ENCODE measurements at places on chromosomes 7 and 10.

- DNase-seq: no peak
Observed at GRCh38 chr7:13874783-13875182, 114.7 kb downstream of the ETV1 start.

GRCh38 chr7:33511778-33512177 lies 382.4 kb downstream of the BBS9 start:
- DNase-seq: no peak

DNA sequence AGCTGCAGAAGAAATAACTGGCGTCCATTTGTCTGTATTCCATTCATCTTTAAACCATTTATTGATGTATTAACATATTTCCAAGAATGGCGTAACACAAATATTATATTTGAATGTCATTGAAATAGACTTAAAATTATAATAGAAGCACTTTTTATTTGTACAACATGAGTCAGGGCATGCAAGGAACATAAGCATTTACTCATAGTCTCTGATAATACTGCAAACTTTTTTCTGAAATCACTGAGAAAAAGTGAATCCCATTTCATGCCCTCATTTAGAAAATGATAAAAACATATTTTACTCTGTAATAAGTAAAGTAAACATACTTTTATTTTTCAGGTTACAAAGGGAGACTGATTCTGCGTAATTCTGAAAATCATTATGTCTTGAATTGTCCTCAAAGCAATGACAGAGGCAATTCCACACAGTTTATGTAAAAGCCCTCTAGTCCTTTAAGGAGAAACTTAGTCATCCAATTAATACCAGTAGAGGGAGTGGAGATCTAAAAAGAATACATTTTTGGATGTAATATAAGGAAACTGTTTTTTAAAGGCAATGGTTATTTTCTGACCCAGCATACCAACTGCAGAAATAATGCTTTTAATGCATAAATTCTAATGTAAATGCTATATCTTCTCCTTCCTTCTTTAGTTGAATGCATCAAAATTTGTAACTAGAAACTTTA lies 58.1 kb downstream of the AGMO start:
- DNase-seq: no peak

DNA sequence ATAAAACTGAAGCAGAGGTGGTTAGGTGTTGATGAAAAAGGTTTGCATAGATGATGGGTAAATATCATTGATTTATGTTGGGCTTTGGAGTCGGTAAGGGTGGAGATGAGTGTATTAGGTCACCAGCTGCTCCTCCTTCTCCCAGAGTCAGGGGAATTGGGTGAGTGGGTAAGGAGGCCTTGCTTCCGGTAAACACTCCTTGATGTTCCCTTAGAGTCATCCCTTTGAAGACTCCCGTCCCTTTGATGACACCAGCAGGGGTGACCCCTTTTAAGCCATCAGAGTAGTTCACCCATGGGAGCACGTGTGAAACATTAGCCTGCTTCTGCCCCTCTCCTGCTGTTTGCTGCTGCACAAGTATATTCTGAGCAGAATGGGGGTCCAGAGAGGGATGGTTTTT lies 92.2 kb upstream of the DKK1 start:
- no peak for DNase-seq

DNA sequence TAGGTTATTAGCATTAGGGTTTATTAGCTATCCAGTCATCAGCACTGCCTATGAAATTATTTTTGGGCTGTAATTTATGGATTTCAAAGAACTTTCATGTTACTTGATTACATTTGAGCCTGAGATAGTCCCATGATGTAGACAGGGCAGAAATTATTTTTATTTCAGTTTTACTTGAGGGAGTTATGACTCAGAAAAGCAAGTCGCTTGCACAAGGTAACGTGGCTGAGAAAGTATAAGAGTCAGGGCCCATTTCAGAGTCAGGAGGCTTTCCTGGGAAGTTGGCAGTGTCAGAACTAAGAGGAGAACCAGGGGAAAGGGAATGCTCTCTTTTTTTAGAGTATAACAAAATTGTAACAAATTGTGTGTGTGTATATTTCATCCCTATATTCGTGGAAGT lies 16.5 kb downstream of the GATA3 start:
- no peak for DNase-seq

- DNase-seq: no peak
Observed at GRCh38 chr10:69815104-69815503, 13.4 kb downstream of the COL13A1 start.

DNA sequence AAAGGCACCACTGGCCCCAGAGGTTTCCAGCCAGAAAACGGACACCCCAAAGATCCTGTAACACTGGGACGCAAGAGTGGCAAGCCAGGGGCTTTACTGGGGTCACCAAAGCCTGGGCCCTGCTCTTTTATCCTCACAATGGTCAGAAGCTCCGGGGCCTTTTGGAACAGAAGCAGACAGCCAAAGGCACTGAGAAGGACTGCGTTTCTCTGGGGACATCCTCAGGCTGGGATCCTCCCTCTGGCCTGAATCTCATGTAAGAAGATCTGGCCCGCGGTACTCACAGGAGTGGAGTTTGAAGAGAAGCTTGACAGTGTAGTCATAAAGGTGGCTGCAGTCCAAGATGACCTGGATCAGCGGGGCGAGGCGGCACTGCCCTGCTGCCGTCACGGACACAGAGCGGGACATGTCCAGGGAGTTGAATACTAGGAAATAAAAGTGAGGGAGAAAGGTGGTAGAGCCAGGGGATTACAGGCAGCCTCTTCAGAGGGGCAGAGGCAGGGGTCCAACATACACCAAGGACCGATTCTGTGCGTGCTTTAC lies 81.4 kb downstream of the SPDYE5 start:
- no peak for DNase-seq

GRCh38 chr7:85030893-85031292 lies 156.0 kb downstream of the SEMA3D start:
- DNase-seq: peak; percentile 60

DNA sequence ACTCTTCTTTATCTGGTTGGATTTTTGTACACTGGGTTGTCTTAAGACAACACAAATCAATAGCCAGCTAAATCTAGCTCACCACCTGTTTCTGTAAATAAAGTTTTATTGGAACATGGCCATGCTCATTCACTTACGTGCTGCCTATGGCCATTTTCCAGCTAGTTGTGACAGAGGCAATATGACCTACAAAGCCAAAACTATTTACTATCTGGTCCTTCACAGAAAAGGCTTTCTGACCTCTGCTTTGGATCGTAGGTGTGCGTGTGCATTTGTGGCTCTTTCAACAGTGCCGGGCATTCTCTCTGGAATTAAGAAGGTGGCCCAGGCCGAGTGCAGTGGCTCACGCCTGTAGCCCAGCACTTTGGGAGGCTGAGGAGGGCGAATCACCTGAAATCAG lies 45.5 kb downstream of the NRAP start:
- no peak for DNase-seq

DNA sequence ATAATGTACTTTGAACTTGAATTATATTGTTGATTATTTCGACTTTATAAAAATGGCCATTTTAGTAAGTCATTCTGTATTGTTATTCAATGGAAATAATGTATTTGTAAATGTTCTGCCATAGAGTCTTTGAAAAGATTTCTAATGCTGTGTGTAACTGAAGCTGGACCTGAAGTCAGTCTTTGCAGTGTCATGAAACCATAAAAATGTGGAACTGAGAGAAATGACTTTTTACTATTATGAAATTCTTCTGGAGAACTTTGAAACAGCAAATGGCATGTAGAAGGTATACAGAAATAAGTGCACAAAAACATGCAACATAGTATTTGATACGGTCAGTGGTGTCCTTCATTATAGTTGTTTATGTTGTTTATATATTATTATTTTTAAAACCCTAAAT lies 59.7 kb upstream of the ADRA2A start:
- DNase-seq: no peak

GRCh38 chr7:112036071-112036470 lies 170.1 kb downstream of the DOCK4 start:
- no peak for DNase-seq

DNA sequence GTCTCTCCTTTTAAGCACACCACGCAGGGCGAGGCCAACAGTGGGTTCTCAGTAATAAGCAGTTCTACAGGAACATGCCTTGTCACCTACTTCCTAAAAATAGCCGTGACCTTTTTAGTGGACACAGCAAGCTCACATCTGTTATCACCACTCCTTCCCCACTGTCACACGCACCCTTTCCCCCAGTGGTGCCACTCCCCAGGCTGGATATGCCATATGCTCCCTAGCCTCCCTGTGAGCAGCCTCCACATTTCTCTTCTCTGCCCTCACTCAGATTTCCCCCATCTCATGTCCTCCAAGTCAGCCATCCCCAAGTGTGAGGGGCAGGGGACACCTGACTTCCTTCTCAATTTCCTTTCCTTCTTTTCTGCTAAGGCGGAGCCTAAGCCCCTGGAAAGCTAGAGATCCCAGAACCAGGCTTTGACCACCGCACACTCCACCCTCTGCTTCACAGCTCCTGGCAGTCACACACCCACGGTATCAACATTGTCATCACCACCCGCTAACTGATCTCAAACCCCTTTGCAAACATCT lies 3.7 kb downstream of the ANXA11 start:
- DNase-seq: no peak

GRCh38 chr7:89771003-89771636 lies 383.1 kb upstream of the STEAP1 start:
- DNase-seq: no peak

DNA sequence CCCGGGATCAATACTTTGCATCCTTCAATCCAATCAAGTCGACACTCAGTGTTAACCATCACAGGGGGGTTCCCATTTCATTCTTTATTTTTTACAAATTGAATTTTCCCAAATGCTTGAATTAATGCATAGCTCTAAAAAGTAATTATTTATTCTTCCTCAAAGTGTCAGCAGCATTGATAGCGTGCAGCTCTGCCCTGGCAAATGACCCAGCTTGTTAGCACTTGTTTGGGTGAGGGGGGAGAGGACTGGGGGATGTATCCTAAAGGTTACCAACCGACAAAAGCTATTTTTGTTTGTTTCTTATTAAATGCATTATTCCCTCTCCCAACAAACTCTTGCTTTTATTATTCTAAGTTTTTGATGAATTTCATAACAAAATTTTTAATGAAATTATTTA lies 27.0 kb upstream of the ELMO1 start:
- no peak for DNase-seq

- DNase-seq: no peak
Observed at GRCh38 chr7:2162959-2163358, 69.8 kb downstream of the MAD1L1 start.

DNA sequence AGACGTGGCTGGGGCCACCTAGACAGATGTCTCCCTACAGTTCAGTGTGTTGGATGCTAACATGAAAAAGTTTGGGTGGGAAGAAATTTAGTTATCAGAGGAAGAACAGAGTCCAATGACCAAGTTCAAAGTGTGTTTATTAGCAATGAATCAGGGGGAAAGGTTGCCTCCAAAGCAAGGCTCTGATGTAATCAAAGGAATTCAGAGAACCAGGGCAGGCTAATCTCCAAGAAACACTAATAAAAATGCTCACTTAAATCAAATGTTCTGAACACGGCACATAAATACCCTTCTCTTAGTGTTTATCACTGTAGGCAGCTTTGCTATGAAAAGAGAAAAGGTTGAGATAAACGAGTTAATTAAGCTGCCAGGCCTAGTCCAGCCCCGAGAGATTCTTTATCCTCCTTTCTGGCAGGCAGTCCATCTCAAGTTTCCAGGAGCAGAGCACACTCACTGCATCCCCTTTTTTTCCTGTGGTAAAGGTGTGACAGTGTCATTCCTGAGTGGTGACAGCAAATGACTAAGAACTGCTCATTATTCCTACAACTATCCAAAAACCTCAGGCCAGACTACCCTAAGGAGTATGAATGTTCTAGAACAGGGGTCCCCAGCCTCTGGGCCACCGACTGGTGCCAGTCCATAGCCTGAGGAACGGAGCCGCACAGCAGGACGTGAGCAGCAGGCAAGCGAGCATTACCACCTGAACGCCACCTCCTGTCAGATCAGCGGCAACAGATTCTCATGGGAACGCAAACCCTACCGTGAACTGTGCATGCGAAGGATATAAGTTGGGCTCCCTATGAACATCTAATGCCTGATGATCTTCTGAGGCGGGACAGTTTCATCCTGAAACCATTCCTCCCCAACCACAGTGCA lies 66.9 kb upstream of the FHIP2A start:
- no peak for DNase-seq

- DNase-seq: no peak
Observed at GRCh38 chr10:71209731-71210541, 2.4 kb upstream of the UNC5B start.

GRCh38 chr7:66740302-66740979 lies at the start of gene RABGEF1:
TSS of gene RABGEF1 (plus strand) at chr7:66740733. CDS start at chr7:66771900, 31,167 bp downstream.
- DNase-seq: peak; percentile 100

GRCh38 chr10:89164080-89164479 lies 43.0 kb downstream of the CH25H start:
- no peak for DNase-seq

- DNase-seq: no peak
Observed at GRCh38 chr7:151814400-151815009, 62.4 kb downstream of the PRKAG2 start.

GRCh38 chr7:116610210-116610609 lies 61.8 kb upstream of the MET start:
- DNase-seq: no peak

DNA sequence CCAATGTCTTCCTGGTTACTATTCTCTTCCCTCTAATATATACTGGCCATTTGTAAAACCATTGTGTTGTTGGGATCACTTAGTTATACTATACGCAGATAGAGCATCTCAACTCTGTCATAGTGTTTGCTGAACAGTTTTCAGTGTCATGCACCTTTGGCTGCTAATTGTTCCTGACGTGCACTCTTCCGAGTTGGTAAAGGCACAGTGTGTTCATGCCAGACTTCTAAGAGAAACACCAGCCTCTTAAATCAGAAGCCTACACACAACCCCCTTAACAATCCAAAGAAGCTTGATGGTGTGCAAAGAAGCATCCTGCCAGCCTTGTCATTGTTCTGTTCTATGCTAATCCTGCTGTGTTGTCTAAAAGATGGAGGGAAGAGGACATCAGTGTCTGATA lies 131.1 kb downstream of the MAPK8 start:
- no peak for DNase-seq

GRCh38 chr10:95444792-95445191 lies 116.4 kb downstream of the SORBS1 start:
- DNase-seq: no peak

GRCh38 chr10:36017137-36017536 lies 375.0 kb upstream of the FZD8 start:
- no peak for DNase-seq

GRCh38 chr10:79422178-79422892 lies 23.1 kb downstream of the ZCCHC24 start:
- DNase-seq: peak; percentile 83

GRCh38 chr10:92657024-92657423 lies 32.7 kb upstream of the HHEX start:
- no peak for DNase-seq

DNA sequence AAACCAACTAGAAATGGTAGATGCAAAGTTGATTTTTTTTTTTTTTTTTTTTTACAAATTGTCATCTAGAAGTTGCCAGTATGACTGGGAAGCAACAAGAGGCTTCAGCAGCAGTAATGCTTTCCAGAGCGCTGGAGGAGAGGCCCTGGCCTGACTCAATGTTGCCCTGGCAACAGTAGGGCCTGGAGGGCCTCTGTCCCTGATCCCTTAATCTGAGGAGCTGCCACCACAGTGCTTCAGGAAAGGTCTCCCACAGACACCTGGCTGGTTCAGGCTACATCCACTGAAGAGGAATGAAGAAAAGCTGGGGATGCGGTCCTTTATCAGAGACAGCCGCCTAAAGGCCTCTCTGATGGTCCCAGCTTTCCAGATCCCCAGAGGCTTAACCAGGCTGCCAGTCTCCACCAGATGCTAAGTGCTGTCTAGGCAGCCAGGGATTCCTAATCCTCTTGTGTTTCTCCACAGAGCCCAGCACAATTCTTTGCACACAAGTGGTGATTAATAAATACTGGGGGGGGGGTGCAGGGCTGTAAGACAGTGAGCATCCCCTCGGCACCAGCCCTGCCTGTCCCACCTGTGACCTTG lies 33.7 kb downstream of the ZNF777 start:
- DNase-seq: no peak
